ENCODE measurements at places on chromosomes 7 and 10. TPM values are rescaled to one million over a fixed set of nuclear protein-coding genes. Genes with fewer than 3 reads are reported as not detected.

The GBX1 gene
- not detected for total RNA-seq

The CAMK1D gene
- 0.86 TPM for total RNA-seq

The TAS2R41 gene
- not detected for total RNA-seq

The SFTPA1 gene
- not detected for total RNA-seq

All from mammary epithelial cell (primary cell).